ENCODE measurements at places on chromosomes 12 and 14.

- DNase-seq = no peak
Observed at GRCh38 chr12:77777274-77777673, 53.4 kb upstream of the NAV3 start.

DNA sequence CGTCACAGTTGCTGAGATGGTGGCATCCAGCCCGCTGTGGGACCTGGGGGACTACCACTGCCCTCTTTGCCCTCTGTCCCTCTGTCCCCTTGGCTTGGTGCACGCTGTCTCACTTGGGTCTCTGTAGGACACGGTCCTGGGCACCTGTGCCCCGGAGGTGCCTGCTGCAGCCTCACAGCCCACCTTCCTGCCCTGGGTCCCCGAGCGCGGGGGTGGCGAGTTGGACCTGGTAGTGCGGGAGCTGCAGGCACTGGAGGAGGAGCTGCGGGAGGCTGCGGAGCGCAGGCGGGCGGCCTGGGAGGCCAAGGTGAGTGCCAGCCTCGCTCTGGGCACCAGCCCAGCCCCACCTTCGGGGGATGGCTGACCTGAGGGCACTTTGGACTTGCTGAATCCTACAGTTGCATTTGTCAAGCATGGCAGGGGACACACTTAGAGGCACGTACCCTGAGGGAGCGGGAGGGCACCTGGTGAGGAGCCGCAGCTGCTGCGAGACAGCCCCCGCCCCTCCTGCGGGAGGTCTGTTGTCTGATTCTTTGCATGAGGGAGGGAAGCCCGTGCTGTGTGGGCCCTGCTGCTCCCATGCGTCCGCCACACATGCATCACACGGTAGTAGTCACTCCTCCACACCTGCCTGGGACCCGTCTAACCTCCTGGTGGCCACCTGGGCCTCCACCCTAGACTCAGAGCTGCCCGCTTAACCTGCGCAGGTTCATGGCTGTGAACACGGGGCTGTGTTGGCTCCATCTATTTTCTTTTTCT lies 6.8 kb downstream of the TEDC1 start:
- DNase-seq = peak; percentile 91

GRCh38 chr14:33510063-33510481 lies 440.8 kb downstream of the EGLN3 start:
- DNase-seq = no peak

- no peak for DNase-seq
Observed at GRCh38 chr12:100279159-100279558, 12.2 kb downstream of the SCYL2 start.

DNA sequence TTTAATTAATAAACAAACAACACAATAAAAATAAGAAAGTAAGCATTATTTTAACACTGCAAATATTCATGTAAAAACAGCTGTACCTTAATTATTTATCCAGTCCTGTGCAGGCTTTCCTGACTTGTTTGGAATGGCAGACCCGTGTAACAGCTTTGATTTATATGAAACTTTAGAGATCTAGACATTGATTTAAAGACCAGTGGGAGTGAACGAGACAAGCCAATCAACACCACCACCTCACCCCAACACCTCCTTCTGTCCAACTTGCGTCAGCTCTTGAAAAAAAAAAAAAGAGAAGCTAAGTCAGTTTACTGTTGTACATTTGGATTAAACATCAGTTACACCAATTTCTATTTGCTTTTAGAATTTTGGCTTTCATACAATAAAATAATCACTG lies 22.3 kb downstream of the SLC38A4 start:
- DNase-seq = peak; percentile 67

DNA sequence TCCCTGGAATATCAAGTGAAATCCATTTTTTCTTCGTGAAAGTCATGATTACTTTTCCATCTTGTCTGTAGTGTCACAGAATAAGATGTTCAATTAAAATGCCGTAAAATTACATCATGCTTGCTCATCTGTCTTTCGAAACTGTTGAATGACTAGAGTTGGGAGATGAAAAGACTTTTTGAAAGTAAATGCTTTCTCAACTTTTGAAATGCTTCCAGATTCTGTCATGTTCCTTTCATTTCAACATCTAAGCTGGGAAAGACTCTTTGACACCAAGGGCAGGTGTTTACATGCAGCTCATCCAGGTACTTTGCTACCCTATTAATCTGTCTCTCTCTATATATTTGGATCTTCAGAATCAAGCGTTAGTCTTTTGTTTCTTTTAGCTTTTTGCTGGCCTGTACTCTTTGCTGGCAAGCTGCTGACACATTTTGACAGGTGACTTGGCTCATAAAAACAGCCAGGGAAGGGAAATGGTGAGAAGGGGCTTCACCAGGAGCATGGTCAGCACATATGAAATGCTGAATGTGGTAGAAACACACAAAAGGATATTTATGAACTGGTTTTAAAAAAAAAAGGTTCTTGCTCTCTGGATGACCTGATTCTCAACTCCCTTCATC lies 77.0 kb upstream of the METAP2 start:
- no peak for DNase-seq

DNA sequence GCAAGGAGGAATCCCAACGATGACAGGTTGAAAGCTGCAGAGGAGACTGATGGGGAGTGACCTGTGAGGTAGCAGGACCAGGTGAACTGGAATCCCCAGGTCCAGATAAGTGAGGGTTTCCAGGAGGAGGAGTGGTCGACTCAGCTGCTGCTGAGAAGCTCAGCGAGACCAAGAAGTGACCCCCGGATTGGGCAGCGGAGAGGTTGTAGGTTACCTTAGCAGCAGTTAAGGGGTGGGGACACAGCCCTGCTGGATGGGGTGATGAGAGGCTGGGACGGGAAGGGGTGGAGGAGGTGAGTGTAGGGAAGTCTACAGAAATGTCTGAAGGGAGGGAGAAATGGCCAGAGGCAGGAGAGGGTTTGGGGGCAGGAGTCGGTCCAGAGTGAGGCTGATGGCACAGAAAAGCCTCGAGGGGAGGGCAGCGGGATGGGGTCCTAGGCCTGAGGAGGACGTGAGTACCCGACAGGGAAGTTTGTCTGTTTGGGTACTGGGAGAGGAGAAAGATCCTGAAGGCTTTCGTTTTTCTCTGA lies 2.6 kb upstream of the RCOR1 start:
- no peak for DNase-seq

GRCh38 chr14:23399591-23399990 lies 8.5 kb downstream of the MYH6 start:
- no peak for DNase-seq

- no peak for DNase-seq
Observed at GRCh38 chr12:115867854-115868253, 409.6 kb downstream of the MED13L start.

GRCh38 chr12:87116780-87117179 lies 860.6 kb upstream of the MGAT4C start:
- DNase-seq = no peak

- no peak for DNase-seq
Observed at GRCh38 chr12:28132398-28132797, 57.9 kb upstream of the CCDC91 start.

DNA sequence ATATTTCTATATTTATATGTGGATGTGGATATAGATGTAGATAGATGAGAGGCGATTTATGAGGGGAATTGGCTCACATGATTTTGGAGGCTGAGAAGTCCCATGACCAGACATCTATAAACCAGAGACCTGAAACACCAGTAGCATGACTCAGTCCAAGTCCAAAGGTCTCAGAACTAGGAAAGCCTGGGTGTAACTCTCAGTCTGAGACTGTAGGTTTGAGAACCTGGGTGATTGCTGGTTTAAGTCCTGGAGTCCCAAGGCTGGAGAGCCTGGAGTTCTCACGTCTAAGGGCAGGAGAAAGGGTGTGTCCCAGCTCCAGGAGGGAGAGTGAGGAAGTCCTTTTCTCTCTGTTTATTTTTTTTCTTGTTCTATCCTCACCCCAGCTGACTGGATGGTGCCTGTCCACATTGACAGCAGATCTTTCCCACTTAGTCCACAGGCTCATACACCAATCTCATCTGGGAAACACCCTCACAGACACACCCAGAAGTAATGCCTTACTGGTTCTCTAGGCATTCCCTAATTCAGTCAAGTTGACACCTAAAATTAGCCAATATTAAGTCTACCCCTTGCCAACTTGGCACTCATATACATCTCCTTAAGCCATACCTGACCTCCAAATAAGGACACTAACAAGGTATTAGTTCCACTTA lies 45.4 kb downstream of the EMP1 start:
- no peak for DNase-seq

DNA sequence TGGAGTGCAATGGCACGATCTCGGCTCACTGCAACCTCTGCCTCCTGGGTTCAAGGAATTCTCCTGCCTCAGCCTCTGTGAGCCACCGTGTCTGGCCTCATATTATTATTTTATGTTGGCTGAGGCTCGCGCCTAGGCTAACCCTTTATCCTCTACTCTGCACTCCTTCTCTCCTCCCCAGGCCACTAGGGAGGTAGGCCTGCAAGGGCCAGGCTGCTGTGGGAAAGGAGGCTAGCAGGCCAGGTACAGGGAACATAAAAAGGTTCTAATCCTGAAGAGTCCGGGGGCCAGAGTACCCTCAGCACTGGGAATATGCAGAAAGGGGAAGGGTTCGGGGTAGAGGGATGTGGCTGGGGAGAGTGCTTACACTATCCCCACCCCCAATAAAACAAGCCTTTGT lies 14.9 kb downstream of the PKP2 start:
- DNase-seq = no peak

DNA sequence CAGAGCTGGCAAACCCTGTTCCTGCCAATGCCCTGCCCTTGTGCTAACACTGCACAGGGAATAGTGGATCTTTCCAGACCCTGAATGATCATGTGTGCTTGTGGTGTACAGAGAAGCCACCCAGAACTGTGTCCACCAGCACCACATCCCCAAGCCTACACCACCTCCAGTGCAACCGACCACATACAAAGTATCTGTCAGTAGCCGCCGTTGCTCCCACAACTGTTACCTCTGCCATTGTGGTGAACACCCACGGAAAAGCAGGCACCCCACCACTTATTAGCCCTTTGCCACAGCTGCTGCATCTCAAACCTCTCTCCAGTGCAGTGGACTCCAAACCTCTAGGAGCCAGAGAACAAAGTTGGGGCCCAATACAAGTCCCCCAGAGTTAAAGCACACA lies 1049.6 kb downstream of the TRHDE start:
- DNase-seq = no peak

DNA sequence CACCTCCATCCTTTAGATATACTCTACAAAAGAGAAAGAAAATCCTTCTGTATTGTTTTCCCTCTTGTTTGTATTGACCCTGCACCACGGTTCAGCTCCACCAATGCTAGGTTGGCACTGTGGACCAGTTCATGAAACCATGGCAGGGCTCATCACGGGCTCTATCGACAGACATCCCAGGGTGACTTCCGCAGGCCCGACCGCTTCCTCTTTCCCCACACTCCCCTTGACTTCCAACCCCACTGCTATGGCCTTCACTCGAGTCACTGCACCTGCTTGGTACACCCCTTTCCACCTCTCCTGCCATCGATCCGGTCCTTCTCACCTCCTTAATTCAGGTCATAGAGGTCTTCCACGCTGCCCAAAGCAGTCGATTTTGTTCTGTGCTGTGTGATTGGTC lies 21.2 kb upstream of the AKAP5 start:
- DNase-seq = no peak

GRCh38 chr12:113231235-113232088 lies 10.2 kb downstream of the TPCN1 start:
- DNase-seq = no peak

DNA sequence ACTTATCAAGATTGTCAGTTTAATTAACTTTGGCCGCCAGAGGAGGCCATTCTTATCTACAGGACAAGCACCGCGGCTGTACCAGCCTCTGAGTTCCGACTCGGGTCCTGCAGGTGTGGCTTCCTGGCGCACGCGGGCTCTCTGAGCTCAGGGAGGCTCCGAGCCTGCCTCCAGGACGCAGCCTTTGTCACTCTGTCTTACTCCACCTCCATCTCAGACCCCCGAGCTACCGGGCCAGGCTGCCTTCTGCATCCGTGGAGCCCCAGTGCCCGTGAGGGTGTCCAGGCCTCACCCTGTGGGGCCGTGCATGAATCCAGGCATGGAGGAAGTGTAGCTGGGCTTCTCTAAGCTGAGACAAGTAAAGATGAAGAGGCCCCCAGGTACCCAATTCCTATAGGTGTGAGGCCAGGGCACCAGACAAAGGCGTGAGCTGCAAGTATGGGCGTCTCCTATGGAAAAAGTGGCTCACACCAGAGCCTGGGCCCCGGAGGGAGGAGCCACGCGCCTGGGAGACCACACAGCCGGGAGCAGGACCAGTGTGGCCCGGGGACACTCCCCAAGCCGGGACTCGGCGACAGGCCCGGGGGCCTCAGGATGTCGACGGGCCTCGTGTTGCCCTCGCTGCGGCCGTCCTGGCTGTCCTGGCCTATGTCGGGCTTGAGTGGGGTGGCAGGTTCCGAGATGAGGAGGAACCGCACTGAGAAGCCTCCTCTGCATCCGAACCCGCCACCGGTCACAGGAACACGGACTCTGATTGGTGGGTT lies 42.8 kb downstream of the NOC4L start:
- DNase-seq = no peak
